ENCODE measurements at places on chromosomes 16 and 17. TPM values are rescaled to one million over a fixed set of nuclear protein-coding genes. Genes with fewer than 3 reads are reported as not detected.
A peak's percentile ranks its signal among the peaks of the same experiment; 100 is the strongest.

- DNase-seq, result no peak
These were observed 1.7 kb downstream of the SMIM5 start for GRCh38 chr17:75634754-75635609.

DNA sequence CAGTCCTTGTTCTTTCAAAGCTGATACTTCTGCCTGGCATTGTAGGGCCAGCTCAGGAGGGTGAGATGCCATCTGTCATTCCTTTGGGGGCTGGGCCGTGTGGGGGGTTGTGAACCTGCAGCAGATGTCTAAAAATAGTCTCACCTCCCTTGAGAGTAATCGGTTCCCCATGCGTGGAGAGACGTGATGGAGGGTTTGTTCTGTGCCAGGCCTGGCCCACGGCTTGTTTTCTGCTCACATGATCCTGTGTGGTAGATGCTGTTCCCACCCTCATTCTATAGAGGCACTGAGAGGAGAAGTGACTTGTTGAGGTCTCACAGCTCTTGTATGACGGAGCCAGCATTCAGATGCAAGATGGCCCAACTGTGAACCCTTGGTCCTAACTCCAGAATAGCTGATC, 4.6 kb downstream of the IRF8 start:
- no peak for DNase-seq

DNA sequence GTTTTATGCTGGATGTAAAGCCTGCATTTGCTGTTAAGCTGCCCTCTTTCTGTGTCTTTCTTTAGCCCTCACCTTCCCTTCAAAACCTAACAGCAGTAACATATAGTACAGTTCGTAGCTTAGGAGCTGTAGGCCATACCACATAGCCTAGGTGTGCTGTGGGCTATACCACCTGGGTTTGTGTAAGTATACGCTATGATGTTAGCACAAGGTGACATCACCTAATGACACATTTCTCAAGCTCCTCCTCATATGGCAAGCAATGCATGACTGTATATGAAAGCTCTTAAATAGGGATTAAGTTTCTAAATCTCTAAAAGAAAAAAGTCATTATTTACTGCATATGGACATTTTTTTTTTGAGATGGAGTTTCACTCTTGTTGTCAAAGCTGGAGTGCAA, 57.8 kb upstream of the TMEM97 start:
- DNase-seq, result no peak

DNA sequence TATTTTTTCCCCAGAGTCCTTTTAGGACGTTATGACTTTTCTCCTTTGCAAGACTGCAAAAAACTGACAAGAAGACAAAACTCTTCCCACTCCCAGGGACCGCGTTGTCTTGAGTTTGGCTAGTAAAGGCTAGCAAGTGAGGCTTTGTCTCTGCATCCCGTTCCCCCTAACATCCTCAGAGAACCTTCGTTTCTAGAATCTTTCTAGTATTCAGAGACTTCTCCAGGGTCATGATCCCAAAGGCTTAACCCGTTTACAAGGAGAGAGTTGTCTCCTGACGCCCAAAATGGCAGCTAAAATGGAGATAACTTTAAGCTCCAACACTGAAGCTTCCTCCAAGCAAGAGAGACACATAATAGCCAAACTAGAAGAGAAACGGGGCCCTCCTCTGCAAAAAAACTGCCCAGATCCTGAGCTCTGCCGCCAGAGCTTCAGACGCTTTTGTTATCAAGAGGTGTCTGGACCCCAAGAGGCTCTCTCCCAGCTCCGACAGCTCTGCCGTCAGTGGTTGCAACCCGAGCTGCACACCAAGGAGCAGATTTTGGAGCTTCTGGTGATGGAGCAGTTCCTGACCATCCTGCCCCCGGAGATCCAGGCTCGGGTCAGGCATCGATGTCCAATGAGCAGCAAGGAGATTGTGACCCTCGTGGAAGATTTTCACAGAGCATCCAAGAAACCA, 843 bp downstream of the ZNF174 start:
- DNase-seq, result peak; percentile 18

Gene ZNF267
- 64.9 TPM for total RNA-seq

Gene IL17C
- not detected for total RNA-seq

Measured in activated CD4-positive, alpha-beta T cell treated with anti-CD3 and anti-CD28 coated beads for 36 hours (primary cell).